Stimulated activated CD4-positive, alpha-beta T cell treated with anti-CD3 and anti-CD28 coated beads, Interleukin-2, amount 100 ng/mL, for 4 hours (primary cell): ENCODE measurements at places on chromosomes 6 and 20.

DNA sequence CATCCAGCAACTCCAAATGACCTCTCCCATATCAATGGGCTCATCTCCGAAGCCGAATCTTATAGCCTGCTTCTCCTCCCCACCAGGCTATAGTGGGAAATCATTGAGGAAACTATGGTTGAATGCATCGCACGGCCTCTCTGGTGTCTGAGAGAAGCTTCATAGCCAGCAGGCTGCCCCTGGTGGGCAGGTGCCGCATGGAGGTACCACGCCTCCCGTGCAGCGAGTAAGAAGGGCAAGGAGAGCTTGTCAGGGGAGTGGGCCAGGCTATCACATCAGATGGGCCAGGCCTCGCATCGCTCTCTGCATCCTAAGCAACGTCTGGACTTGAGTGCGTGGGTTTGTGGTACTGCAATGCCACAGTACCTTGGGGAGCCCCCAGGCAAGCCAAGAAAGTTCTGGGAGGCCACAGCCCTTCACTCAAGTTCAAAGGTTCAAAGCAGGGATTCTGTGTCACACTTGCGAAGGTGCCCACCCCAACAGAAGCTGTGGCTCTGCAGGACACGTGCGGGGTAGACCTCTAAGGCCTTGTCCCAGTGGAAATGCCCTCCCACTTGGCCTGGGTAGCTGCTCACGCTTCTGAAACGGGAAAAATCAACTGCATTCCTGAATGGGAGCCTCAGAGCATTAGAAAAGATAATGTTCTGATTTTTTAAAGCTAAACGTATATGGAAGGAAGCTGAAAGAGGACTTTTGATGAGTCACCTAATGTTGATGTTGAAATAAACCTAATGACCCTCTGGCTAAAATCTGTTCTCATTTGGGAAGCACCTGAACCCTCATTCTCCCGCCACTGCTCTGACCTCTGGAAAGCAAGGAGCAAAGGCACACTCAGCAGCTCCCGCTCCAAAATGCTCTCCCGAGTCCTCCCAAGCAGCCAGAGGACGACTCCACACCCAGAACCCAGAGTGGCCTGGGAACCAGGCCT lies 8.4 kb upstream of the IRF4 start:
- DNase-seq = no peak

DNA sequence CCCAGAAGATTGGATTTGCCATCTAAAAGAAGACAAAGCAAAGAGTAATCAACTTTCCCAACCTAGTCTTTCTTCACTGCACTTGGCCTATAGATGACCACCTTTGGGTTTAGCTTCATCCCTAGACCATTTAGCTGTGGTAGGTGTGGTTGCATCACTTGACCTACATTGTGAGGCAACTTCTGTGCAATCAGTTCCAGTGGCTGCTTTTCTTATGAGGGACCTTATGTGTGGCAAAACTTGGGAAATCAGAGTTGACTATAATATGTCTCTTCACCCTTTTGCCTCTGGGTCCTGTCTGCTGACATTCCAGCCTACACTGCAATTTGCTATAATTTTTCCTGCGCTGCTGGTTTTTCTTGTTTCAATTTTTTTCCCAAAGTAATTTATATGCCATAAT lies 55.2 kb downstream of the PRDM13 start:
- no peak for DNase-seq

DNA sequence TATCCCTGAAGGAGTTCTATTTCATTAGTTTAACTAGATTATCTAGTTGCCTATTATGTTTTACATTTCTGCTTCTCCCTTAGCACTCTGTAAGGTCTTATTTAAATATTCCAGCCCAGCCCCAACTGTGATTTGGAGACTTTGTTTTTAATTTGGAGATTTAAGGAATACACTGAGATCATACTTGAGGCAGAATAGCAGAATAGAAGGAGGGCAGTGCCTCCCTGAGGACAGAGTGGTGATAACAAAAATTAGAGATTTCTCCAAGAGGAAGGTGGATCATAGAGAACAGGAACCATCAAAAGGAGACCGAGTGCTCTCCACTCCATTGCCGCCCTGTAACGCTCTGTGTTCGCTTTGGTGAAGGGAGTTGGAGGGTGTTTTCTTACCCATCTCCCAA lies 14.8 kb upstream of the CD164 start:
- DNase-seq = no peak

- no peak for DNase-seq
Observed at GRCh38 chr6:128240024-128240428, 280.4 kb downstream of the PTPRK start.

GRCh38 chr6:20148433-20148832 lies 63.8 kb downstream of the MBOAT1 start:
- DNase-seq = no peak

GRCh38 chr6:26311385-26312095 lies 53.5 kb upstream of the BTN3A2 start:
- DNase-seq = peak; percentile 37

DNA sequence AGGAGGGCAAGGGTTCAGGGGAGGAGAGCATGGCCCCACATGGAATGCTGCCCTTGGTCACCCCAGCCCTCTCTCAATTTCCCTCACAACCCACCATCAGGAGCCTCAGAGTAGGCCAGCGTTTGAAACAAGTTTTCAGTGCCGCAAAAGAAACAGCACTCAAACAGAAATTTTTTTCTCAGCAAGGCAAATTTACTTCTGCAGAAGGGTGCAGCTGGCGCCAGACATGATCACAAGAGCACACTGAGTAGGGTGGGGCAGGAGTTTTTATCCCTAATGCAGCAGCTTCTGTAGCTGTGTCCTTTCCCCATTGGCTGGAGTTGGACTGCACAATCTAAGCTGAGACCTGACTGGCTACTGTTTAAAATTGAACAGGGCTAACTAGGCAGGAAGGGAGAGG lies 287.8 kb upstream of the CDYL start:
- DNase-seq = no peak

GRCh38 chr20:49140834-49141233 lies 47.3 kb downstream of the STAU1 start:
- no peak for DNase-seq

GRCh38 chr6:51147756-51148155 lies 329.1 kb downstream of the TFAP2B start:
- no peak for DNase-seq
